ENCODE measurements at places on chromosomes 7 and 10. TPM values are rescaled to one million over a fixed set of nuclear protein-coding genes. Genes with fewer than 3 reads are reported as not detected.

DNA sequence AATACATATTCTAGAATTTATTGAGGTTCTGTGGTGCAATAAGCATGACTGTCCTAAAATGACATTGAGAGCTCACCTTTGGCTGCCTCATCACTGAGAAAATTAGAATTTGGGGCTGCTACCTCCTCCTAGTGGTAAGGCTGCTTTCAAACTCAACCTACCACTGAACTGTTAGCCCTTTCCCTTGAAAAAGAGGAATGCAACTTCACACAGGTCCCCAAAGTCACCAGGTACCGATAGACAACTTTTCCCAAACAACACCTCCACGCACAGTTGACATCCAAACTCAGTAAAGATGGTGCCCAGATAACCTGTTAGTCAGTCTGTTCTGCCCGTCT lies 75.9 kb upstream of the SCIN start:
- no peak overlapping the region for H3K4me3 ChIP-seq
- H3K36me3 ChIP-seq, result no peaks in the 10 kb centered on the region
- H3K4me1 ChIP-seq, result no peaks in the 10 kb centered on the region
- H3K27me3 ChIP-seq, result no peaks in the 10 kb centered on the region
- no peak for DNase-seq

DYNC1I1 gene
- 0.21 TPM for polyA plus RNA-seq

DNA sequence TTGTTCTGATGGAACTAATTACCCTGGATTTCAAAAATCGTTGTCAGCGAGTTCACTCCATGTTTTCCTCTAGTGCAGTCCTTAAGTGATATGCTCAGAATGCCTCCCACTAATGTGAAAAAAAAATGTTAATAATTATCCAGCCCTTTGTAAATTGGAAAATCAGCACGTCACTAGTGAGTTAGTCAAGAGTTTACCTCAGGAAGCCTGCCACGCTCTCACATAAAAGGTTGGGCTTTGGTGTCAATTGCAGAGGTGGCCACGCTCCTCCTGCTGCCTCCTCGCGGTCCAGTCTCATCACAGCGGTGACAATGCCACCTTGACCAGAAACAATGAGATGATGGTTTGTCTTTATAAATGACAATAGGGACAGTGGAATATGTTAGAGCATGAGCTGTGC lies 22.5 kb downstream of the UPP1 start:
- no peak overlapping the region for H3K27ac ChIP-seq
- DNase-seq, result no peak
- peaks cover 7% of the 10 kb centered on the region for H3K4me1 ChIP-seq
- no peak overlapping the region for H3K4me3 ChIP-seq
- H3K36me3 ChIP-seq, result peaks cover 32% of the 10 kb centered on the region

DNA sequence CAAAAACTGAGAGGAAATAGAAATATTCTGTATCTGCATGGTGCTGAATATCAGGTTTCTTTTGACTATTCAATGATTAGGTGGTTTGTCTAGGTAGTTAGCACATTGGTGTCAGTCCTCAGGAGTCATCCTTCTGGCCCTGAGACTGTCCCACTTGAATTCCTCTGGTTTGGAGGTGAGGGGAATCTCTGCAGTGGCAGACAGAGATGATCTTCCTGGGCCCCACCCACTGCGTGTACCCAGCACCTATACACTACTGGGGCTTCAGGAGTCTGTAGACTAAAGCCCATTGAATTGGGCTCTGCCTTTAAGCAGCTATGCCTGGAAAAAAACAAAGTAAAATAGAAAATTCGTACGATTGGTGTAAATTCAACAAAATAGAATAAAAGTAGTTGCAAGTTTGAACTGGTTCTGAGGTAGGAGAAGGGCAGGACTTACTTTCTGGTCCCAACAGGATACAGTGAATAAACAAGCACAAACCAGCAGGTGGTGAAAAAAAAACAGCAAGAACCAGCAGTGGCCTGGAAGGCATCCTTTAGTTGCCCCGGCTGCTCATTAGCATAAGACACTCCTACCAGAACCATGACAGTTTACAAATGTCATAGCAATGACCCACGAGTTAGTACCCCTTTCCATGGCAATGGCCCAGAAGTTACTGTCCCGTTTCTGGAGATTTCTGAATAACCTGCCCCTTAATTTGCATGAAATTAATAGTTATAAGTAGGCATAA lies 1.7 kb downstream of the LIPM start:
- H3K27me3 ChIP-seq, result no peaks in the 10 kb centered on the region
- no peak overlapping the region for H3K4me3 ChIP-seq
- no peak for DNase-seq
- H3K27ac ChIP-seq, result no peak overlapping the region

DNA sequence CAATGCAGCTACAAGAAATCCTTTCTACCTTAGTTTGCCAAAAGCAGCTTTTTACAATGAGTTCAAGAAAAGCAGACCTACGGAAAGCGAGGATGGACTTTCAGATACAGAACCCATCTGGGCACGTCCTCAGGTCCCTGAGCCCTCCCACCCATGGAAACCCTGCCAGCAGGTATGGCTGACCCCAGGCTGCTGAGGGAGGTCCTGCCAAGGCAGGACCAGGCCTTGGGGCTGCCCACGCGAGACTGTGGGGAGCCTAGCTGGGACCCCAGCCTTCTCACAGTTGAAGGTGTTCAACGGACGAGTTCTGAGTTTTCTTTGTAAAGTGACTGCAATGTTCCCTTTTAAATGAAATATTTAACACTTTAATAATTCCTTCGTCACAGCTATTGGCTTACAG lies 245.0 kb downstream of the MGMT start:
- H3K36me3 ChIP-seq, result peaks cover 60% of the 10 kb centered on the region
- peak; percentile 60 for DNase-seq
- H3K27me3 ChIP-seq, result no peaks in the 10 kb centered on the region
- H3K4me3 ChIP-seq, result no peak overlapping the region
- no peaks in the 10 kb centered on the region for H3K4me1 ChIP-seq

GRCh38 chr7:78437118-78437517 lies 638.5 kb downstream of the PHTF2 start:
- H3K27me3 ChIP-seq, result no peaks in the 10 kb centered on the region
- no peaks in the 10 kb centered on the region for H3K4me1 ChIP-seq
- no peak for DNase-seq
- H3K27ac ChIP-seq, result no peak overlapping the region

GRCh38 chr7:77550586-77550985 lies 13.5 kb downstream of the PTPN12 start:
- H3K4me1 ChIP-seq, result peaks cover 86% of the 10 kb centered on the region
- no peak overlapping the region for H3K4me3 ChIP-seq
- no peak overlapping the region for H3K27ac ChIP-seq
- no peaks in the 10 kb centered on the region for H3K36me3 ChIP-seq
- no peak for DNase-seq

GRCh38 chr10:73485320-73485719 lies 10.5 kb downstream of the PPP3CB start:
- no peak for DNase-seq
- H3K36me3 ChIP-seq, result peaks cover 40% of the 10 kb centered on the region
- H3K27ac ChIP-seq, result no peak overlapping the region
- peaks cover 31% of the 10 kb centered on the region for H3K4me1 ChIP-seq
- no peak overlapping the region for H3K4me3 ChIP-seq
- no peaks in the 10 kb centered on the region for H3K27me3 ChIP-seq

GPER1 gene
- 3.9 TPM for polyA plus RNA-seq

DNA sequence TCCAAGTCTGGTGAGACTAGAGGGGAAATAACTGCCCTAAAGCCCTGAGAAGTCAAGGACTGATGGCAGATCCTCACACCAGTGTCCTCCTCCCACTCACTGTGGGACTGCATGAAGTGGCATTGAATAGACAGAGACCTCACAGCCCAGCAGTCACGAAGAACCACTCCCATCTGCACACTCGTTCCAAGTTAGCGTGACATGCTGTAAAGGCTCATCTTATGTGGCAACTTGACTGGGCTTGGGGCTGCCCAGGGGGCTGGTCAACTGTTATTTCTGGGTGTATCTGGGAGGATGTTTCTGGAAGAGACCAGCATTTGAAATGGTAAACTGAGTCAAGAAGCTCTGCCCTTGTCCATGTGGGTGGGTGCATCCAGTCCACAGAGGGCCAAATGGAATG lies 104.7 kb downstream of the ADARB2 start:
- no peaks in the 10 kb centered on the region for H3K36me3 ChIP-seq
- no peak overlapping the region for H3K27ac ChIP-seq
- H3K4me3 ChIP-seq, result no peak overlapping the region
- H3K4me1 ChIP-seq, result no peaks in the 10 kb centered on the region
- H3K27me3 ChIP-seq, result no peaks in the 10 kb centered on the region

- no peaks in the 10 kb centered on the region for H3K36me3 ChIP-seq
- H3K27ac ChIP-seq, result no peak overlapping the region
- no peak overlapping the region for H3K4me3 ChIP-seq
- H3K27me3 ChIP-seq, result peaks cover 5% of the 10 kb centered on the region
Measured at GRCh38 chr10:125020386-125020785, 78.5 kb downstream of the ZRANB1 start.

DNA sequence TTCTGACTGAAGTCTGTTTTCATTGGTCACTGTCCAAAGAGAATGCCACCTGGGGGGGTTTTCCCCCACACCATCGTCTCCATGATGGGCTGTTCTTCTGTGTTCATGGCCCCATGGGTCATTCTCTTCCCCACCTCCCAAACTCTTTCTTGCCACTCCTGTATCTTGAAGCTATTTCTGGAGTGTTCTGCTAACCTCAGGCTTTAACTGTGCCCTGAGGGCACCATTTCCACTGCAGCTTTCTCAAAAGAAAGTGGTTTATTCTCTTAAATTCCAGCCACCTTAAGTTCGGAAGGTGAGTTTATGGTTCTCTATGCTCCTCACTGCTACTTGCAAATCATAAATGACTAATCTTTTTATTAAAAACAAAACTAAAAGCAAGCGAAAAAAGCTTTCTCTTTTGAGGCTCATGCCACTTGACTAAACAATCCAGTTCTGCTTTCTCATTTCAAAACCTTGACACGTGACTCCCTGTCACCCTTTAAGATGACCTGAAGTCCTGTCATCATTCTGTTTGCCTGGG lies 7.4 kb upstream of the APBB1IP start:
- no peak for DNase-seq
- H3K4me1 ChIP-seq, result no peaks in the 10 kb centered on the region
- no peaks in the 10 kb centered on the region for H3K36me3 ChIP-seq
- H3K27me3 ChIP-seq, result no peaks in the 10 kb centered on the region
- H3K27ac ChIP-seq, result peak overlapping the region; percentile 82
- H3K4me3 ChIP-seq, result no peak overlapping the region

CYP3A4 gene
- not detected for polyA plus RNA-seq

DNA sequence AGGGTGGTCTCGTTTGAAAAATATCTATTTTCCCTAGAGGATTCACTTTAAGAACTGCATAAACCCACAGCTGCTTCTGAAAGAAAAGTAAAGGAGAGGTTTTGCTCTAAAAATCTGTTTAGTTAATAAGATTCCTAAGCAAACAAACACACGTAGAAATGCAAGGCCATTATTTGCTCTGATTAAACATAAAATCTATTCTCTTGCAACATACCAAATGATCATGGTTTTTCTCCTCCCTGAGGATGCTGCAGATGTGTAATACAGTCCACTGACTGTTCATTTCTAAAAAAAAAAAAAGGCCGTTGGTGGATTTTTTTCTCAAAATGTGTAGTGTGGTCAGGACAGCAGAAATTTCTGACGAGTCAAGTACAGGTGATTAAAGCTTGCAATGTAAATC lies 98.6 kb downstream of the BUB3 start:
- no peaks in the 10 kb centered on the region for H3K27me3 ChIP-seq
- no peak overlapping the region for H3K4me3 ChIP-seq
- no peak overlapping the region for H3K27ac ChIP-seq
- DNase-seq, result no peak
- no peaks in the 10 kb centered on the region for H3K4me1 ChIP-seq

- peaks cover 7% of the 10 kb centered on the region for H3K4me1 ChIP-seq
- no peaks in the 10 kb centered on the region for H3K36me3 ChIP-seq
- H3K27me3 ChIP-seq, result no peaks in the 10 kb centered on the region
- no peak overlapping the region for H3K4me3 ChIP-seq
- H3K27ac ChIP-seq, result peak overlapping the region; percentile 52
Measured at GRCh38 chr7:130473289-130473688, 18.6 kb upstream of the MEST start.

DNA sequence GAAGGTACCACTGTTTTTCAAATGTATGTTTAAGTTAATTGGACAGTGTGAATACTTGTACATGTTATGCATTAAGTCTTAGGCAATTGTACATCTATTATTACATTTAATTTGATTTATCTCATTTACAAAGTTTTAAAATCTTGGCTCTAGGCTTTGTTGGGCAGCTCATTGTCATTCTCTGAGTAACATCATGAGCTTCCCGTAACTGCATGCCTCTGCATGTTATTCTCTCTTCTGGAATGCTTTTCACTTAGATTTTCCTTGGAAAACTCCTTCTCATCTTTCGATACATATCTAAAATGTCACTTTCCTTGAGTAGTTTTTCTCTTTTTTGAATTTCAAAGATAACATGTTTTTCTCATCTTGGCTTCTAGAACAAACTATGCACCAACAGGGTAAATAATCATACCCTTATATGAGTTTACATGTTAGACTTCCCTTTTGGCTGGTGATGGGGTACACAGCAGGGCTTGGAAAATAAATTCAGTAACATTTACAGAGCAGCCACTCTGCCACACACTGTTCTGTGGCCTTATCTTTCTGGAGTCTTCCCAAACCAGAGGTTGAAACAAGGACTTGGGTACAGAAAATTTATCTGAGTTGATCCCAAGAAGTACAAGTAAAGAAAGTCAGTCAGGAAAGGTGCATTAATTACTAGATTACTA lies 42.2 kb upstream of the A1CF start:
- no peak overlapping the region for H3K27ac ChIP-seq
- H3K36me3 ChIP-seq, result no peaks in the 10 kb centered on the region
- no peaks in the 10 kb centered on the region for H3K4me1 ChIP-seq

GRCh38 chr7:98278936-98279335 lies 2.5 kb upstream of the BRI3 start:
- H3K27ac ChIP-seq, result no peak overlapping the region
- no peak for DNase-seq
- H3K4me3 ChIP-seq, result no peak overlapping the region
- H3K4me1 ChIP-seq, result peaks cover 44% of the 10 kb centered on the region
- peaks cover under 1% of the 10 kb centered on the region for H3K36me3 ChIP-seq

- no peak overlapping the region for H3K27ac ChIP-seq
- no peak overlapping the region for H3K4me3 ChIP-seq
- no peaks in the 10 kb centered on the region for H3K27me3 ChIP-seq
- peaks cover 7% of the 10 kb centered on the region for H3K4me1 ChIP-seq
- no peaks in the 10 kb centered on the region for H3K36me3 ChIP-seq
Measured at GRCh38 chr10:4652111-4653010, 173.6 kb upstream of the AKR1E2 start.

DNA sequence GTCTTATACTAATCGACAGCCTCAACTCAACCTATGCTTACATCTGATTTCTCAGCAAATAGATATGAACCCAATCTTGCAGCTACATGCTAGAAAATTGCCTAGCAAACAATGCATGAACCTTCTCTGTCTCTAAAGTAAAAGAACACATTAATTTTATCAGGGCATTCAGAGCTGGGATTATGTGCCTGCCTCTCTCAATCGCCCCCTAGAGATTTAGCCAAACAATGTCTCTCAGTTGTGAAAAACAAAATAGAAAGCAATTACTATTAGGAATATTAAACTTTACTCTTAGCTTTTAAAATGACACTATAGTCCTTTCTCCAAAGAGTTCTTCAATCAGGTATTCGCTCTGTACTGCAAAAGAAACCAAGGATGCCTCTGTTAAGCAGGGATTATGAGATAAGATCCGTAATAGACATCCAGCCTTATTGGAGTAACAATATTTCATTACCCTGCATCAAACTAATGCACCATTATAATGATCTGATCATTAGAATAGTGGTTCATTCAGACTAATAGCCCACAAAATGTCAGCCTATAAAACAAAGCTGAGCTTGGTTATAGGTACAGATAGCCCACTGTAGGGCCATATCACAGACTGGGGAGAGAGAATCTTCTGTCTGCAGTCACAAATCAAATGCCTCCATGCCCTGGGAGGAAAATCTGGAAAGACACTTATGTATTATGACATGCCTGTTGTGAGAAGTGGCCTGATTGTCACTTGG lies 736.9 kb downstream of the PARD3 start:
- no peaks in the 10 kb centered on the region for H3K36me3 ChIP-seq
- no peaks in the 10 kb centered on the region for H3K27me3 ChIP-seq
- H3K27ac ChIP-seq, result peak overlapping the region; percentile 51

Measured in spleen (tissue), 13 donors.